ENCODE measurements at places on chromosomes 16 and 17.

DNA sequence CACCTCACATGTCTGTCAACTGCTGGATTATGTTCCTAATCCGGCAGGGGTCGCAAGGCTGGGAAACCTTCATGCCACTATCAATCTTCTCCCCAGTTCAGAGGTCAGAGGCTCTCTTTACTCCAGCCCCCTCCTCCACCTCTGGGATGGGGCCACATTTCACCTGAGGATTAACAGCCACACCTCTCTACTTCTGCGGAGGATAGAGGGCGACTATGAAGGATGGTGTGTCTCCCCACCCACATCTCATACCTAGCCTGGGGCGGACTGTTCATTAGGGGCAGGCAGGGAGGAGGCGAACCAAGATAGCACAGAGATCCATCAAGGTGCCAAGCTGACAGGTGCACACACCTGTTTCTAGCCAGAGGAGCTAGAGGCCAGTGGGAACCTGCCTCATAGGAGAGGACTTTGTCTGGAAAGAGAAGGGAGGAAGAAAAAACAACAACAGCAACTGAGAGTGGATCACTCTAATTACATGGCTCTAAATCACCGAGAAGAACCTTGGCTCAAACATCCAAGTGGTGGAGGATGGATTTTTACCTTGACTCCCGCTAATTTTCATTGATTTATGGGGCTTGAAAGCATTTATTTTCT lies 41.9 kb upstream of the SKAP1 start:
- DNase-seq, result no peak

DNA sequence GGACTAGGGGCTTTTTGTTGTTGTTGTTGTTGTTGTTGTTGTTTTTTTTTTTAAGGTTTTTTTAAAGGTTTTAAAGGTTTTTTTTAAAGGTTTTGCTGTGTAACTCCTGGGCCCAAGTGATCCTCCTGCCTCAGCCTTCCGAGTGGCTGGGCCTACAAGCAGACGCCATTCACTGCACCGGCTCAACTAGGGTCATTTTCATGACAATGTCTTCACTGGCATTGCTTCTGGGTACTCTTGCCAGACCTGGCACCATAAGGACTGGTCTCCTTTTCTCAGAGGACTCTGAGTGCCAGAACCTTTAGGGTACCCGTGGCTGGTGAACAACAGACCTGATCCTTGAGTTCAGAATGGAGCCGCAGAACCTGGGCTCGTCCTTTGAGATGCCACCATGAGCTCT lies 20.4 kb downstream of the POLR3E start:
- no peak for DNase-seq

GRCh38 chr17:54760836-54761235 lies 139.8 kb upstream of the TOM1L1 start:
- no peak for DNase-seq

GRCh38 chr17:50298018-50298417 lies 23.8 kb downstream of the TMEM92 start:
- DNase-seq, result no peak

DNA sequence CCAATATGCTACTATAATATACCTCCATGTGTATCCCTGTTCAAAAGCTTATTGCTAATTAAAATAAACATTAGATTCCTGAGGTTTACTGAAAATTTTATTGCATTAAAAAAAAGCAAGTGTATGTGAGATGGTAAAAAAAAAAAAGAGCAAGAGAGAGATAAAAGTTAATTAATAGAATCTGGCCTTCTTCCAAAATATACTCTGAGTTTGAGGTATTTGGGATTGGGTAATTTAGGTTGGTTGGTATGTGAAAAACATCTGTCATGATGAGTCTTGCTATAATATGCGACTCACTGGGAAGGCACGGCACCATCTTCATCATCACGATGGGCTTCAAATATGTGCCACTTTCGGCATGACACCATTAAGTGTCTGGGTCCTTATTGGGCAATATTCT lies 711.1 kb upstream of the SOX9 start:
- no peak for DNase-seq

GRCh38 chr17:7846765-7847661 lies 7.9 kb upstream of the TMEM88 start:
- no peak for DNase-seq

DNA sequence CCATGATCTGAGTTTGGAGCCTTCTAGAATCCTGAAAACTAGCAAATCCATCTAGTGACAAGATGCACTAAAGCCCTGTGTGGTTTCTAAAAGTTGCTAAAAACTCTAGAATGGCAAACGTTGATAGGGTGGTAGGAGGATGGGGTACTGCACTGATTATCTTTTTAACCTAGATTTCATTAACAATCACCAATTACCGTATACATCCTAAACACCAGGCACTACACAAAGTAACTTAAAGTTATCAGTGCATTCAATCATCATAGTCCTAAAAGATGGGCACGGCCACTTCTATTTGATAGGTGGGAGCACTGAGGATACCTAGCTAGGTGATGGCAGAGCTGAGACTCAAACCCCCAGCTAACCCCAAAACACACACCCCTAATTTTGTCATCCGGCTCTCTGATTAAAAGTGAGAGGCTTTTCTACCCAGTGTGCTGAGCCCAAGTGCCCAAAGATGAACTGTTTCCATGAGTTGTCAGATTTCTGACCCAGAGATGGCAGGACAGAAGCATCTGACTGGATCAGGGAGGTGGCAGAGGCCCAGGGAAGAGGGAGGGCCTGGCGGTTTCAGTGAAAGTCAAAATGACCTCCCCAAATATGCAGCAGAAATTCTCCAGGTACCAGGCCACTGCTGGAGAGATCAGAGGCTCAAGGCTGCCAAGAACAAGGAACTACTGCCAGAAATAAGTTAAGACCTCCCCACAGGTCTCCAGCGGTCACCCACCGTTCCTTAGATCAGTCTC lies 396.8 kb downstream of the SOX9 start:
- DNase-seq, result no peak

- DNase-seq, result no peak
Observed at GRCh38 chr16:4328046-4328781, 12.3 kb downstream of the GLIS2 start.

- DNase-seq, result no peak
Observed at GRCh38 chr16:4309833-4310266, 6.0 kb upstream of the GLIS2 start.

DNA sequence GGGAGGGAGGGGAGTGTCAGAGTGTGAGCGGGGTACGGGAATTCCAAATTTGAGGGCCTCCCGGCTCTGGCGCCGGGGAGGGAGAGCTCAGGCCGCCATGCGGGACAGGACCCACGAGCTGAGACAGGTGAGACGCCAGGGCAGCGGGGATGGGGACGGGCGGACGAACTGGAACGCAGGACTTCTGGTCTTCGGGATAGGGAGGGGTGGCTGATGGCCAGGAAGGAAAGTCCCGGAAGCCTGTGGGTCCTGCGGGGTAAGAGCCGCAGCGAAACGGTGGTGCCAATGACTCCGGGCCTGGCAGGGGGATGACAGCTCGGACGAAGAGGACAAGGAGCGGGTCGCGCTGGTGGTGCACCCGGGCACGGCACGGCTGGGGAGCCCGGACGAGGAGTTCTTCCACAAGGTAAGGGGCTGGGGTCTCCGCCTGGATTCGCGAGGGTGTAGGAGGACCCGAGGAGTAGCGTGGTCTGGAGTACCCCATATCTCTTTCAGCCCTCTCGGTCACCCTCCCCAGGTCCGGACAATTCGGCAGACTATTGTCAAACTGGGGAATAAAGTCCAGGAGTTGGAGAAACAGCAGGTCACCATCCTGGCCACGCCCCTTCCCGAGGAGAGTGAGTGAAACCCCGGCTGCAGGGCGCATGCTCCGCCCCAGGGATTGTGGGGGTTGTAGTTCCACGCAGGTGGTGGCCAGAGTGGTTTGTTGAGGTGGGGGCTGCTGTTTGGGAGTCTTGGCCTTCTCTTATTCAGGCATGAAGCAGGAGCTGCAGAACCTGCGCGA lies 543 bp downstream of the STX4 start:
- peak; percentile 42 for DNase-seq

DNA sequence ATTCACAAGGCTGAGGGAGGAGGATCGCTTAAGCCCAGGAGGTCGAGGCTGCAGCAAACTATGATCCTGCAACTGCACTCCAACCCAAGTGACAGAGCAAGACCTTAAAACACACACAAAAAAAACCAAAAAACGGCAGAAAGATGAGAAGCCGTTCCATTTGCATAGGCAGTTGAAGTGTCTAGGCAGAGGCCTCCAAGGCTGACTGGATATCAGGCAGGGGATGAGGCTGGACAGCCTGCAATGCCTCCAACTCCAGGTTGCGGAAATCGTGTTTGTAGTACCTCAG lies 2.0 kb upstream of the FBXL19 start:
- DNase-seq, result no peak

- no peak for DNase-seq
Observed at GRCh38 chr16:50635505-50636392, 45.4 kb downstream of the SNX20 start.

DNA sequence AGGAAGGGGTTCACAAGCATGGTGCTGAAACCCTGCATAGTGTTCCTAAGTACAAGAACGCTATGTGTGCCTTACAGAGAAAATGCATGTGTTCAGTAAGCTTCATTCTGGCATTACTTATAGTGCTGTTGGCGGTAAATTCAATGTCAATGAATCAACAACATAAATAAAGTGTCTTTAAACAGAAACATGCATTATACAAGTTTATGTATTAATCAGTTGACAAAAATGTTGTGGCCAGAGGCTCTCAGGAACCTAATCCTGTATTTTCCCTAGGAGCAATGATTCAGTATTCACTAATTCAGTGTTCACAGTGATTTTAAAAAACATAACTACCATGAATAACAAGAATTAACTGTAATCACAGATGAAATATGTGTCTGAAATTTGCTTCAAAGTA lies 47.1 kb upstream of the MYOCD start:
- no peak for DNase-seq

GRCh38 chr17:41464682-41465081 lies 2.5 kb downstream of the KRT32 start:
- DNase-seq, result no peak

DNA sequence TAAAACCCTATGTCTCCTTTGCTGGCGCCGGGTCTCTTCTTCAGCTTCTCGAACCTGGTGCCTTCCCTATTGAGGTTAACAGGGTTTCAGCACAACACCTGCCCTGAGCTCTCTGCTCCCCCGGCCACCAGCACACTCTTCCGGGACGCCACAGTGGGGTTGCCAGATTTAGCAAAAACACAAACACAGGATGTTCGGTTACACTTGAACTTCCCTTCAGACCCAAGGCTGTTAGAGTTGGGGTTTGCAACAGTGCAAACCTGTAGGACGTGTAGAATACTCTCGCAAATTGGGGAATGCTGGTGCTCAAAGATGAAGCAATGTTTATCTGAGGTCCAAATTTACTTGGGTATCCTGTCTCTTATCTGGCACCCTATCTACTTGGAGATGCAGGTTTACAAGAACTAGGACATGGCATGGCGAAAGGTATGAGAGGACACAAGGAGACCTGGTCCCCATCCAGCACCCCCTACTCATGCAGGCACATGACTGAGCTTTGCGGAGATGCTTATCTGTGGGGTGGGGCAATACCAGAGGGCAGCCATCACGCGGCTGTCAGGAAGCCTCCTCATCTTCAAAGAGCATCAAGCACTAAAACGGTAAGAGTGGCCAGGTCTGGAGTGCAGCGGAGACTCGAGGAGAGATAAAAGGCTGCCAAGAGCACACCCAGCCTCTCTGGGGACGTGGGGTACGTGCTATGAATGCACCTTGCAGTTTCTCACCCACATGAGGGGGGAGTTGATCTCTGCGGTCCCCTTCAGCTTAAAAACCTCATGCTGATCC lies 52.8 kb downstream of the SDK2 start:
- no peak for DNase-seq

- no peak for DNase-seq
Observed at GRCh38 chr16:53846971-53847370, 143.0 kb downstream of the FTO start.

GRCh38 chr16:30434852-30435251 lies 5.0 kb upstream of the DCTPP1 start:
- DNase-seq, result no peak
